ENCODE measurements at places on chromosomes 13 and 19.

DNA sequence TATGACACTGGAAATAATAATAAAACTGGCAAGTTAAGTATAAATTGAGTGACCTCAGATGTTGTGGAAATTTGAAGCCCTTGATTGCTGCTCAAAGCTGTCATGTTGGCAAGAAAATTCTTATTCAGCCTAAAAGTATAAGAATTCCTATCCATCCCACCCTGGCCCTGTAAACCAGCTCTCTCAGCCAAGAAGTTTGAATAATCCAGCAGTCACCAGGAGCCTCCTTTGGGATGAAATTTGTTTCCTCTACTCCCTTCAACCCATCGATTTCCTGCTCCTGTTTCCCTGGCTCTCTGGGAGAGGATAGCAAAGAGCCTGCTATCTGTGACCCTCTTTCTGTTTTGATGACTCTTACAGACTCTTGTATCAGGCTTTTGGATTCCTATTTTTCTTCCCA is 169.3 kb downstream of the LHFPL6 start:
- H3K27me3 ChIP-seq: no peaks in the 10 kb centered on the region
- no peaks in the 10 kb centered on the region for H3K4me1 ChIP-seq
- H3K36me3 ChIP-seq: no peaks in the 10 kb centered on the region
- no peak overlapping the region for H3K27ac ChIP-seq

DNA sequence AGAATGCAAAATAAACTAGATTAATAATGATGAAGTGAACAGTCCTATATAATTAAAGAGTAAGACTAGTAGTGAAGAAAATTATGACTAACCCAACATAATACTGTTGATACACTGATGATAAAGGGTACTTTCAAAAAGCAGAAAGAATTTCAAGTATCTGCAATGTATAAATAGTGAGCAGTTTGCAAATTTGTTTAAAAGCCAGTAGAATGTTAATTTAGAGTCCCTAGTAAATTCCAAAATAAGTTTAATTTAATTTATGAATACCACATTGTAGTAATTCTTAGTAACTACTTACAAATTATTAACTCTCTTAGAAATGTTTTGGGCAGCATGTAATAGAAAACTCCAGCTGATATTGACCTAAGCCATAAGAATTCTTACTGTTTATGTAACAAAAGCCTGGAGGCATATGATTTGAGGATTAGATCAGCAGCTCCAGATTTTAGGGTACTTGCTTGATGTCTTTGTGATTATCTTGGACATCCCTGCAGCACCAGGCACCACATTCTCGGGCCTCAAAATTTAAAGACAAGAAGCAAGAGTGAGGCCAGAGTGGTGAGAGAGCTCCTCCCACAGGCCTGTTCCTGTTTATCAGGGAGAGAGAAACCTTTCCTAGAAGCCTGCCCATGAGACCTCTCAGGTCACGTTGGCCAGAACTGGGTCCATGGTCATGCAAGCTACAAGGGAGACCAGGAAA is 67.6 kb upstream of the TDRD3 start:
- no peaks in the 10 kb centered on the region for H3K27me3 ChIP-seq
- no peak overlapping the region for H3K27ac ChIP-seq

DNA sequence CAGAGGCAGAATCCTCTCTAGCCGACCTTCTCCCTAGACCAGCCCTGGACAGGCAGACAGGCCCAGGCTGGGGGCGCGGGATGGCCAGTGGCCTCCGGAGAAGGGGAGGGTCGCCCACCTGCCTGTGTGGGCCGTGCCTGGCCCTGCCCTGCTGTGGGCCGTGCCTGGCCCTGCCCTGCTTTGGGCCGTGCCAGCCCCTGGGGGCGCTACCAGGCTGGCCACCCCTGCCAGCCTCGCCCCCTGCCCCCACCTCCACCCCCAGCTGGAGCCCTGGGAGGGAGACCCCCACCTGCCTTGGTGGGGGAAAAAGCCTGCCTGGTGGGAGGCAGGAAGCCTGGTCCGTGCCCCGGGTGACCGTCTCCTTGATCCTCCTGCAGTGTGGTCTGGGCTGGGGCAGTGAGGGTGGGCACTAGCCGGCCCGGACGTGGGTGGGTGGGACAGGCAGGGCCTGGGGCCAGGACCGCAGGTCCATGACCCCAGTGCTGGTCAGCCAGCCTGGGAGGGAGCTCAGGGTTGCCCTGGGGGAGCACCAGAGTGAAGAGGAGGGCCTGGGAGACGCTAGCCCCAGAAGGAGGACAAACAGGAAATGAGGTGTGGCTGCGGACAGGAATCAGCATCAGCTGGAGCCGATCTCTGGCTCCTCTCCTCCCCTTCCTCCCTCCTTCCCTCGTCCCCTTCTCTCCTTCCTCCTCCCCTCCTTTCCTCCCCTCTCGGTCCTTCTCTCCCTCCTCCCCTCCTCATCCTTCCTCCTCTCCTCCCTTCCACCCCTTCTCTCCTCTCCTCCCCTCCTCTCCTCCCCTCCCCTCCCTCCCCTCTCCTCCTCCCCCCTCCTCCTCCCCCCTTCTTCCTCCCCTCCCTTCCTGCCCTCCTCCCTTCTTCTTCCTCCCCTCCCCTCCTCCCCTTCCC is 5.1 kb upstream of the MKNK2 start:
- no peak for DNase-seq
- H3K4me1 ChIP-seq: peaks cover 86% of the 10 kb centered on the region
- peak overlapping the region; percentile 77 for H3K27ac ChIP-seq
- H3K27me3 ChIP-seq: no peaks in the 10 kb centered on the region
- H3K4me3 ChIP-seq: peak overlapping the region; percentile 16
- no peaks in the 10 kb centered on the region for H3K36me3 ChIP-seq

GRCh38 chr13:105787632-105788031 is 747.8 kb downstream of the EFNB2 start:
- no peak overlapping the region for H3K27ac ChIP-seq
- no peaks in the 10 kb centered on the region for H3K4me1 ChIP-seq
- DNase-seq: no peak
- no peaks in the 10 kb centered on the region for H3K27me3 ChIP-seq

DNA sequence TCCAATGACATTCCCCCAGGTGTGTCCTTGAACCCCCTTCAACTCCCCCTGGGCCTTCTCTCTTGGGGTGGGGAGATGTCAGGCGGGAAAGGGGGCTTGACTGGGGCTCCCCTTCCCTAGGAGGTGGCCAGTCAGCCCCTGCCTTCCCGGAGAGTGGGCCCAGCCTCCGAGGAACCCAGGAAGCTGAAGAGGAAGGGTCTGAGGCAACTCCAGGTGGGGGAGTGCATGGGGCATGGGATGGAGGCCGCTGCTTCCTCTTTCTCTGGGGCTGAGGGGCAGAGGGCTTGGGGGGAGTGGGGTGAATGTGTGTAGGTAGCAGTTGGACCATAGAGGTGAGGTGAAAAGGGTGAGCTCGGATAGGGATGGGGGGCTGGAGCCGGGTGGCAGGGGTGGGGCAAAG is 2.7 kb upstream of the INAFM1 start:
- H3K4me3 ChIP-seq: no peak overlapping the region
- H3K27ac ChIP-seq: no peak overlapping the region
- peaks cover 24% of the 10 kb centered on the region for H3K4me1 ChIP-seq
- H3K27me3 ChIP-seq: no peaks in the 10 kb centered on the region

GRCh38 chr19:1045247-1045603 is 5.3 kb downstream of the ABCA7 start:
- H3K27ac ChIP-seq: no peak overlapping the region
- no peak overlapping the region for H3K4me3 ChIP-seq
- DNase-seq: no peak
- H3K27me3 ChIP-seq: no peaks in the 10 kb centered on the region
- H3K36me3 ChIP-seq: peaks cover 50% of the 10 kb centered on the region

- H3K36me3 ChIP-seq: no peaks in the 10 kb centered on the region
- H3K4me3 ChIP-seq: no peak overlapping the region
- H3K27me3 ChIP-seq: no peaks in the 10 kb centered on the region
- no peak overlapping the region for H3K27ac ChIP-seq
- peaks cover 7% of the 10 kb centered on the region for H3K4me1 ChIP-seq
These were observed 289.5 kb downstream of the SHISA2 start for GRCh38 chr13:25762281-25762680.

DNA sequence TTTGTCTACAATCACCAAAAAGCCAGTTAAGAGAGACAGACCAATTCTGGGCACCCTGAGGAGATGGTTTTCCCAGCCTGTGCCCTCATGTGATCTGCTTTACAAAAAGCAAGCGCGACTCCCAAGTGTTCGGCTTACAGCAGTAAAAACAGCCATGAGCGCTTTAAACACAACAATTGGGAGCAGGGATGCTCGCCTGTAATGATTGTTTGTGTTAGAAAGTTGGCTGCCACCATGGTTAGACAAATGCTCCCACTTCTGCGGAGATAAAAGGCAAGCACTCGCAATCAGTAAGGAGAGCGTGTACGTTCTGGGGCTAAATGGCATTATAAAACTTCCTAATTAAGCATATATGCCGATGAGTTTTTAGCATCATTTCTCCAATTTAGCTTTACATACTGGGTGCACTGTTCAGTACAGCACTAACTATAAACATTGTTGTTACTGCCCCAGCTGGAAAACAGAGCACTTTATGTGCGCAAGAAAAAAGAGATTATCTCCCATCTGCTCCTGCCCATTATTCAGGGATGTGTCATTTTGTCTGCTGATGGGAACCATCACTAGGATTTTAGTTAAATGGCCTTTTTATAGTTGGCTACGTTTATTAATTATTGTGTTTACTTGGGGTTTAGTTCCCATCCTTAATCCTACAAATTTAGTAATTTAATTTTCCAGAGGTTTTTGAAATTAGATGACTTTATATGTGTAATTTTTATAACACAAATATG is 309.3 kb upstream of the MAB21L1 start:
- no peak overlapping the region for H3K4me3 ChIP-seq
- no peak for DNase-seq
- H3K27me3 ChIP-seq: no peaks in the 10 kb centered on the region
- no peaks in the 10 kb centered on the region for H3K36me3 ChIP-seq
- no peaks in the 10 kb centered on the region for H3K4me1 ChIP-seq

GRCh38 chr19:9885077-9885552 is 50.0 kb downstream of the PIN1 start:
- H3K27ac ChIP-seq: no peak overlapping the region
- no peaks in the 10 kb centered on the region for H3K36me3 ChIP-seq
- no peak overlapping the region for H3K4me3 ChIP-seq
- no peak for DNase-seq

- H3K36me3 ChIP-seq: no peaks in the 10 kb centered on the region
- no peaks in the 10 kb centered on the region for H3K27me3 ChIP-seq
- no peaks in the 10 kb centered on the region for H3K4me1 ChIP-seq
- no peak for DNase-seq
These were observed 1.1 kb downstream of the FUT3 start for GRCh38 chr19:5850189-5850588.

- H3K27ac ChIP-seq: no peak overlapping the region
- H3K4me1 ChIP-seq: no peaks in the 10 kb centered on the region
- H3K27me3 ChIP-seq: no peaks in the 10 kb centered on the region
- no peaks in the 10 kb centered on the region for H3K36me3 ChIP-seq
- no peak overlapping the region for H3K4me3 ChIP-seq
These were observed 302.1 kb downstream of the PCDH17 start for GRCh38 chr13:57933606-57934005.

DNA sequence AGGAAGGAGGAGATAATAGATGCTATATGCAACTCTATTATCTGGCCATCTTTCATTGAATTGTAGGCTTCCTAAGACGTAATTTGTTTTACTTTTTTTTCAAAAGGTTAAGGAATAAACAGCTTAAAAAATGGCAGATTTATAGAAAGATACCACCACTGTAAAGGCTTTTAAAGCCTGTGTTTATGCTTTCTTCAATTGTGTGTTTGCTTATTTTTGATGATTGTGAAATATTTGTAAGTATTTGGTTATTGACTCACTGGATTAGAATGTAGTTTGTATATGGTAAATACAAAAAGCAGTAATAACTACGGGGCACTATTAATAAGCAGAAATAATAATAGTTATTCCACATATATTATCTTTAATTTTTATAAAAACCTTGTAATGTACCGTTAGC is 437.9 kb downstream of the KLF5 start:
- H3K4me3 ChIP-seq: no peak overlapping the region
- no peaks in the 10 kb centered on the region for H3K4me1 ChIP-seq
- no peaks in the 10 kb centered on the region for H3K27me3 ChIP-seq

GRCh38 chr13:99505814-99506269 is 4.6 kb downstream of the TM9SF2 start:
- H3K36me3 ChIP-seq: peaks cover 25% of the 10 kb centered on the region
- DNase-seq: peak; percentile 59
- no peak overlapping the region for H3K27ac ChIP-seq
- no peaks in the 10 kb centered on the region for H3K27me3 ChIP-seq

- DNase-seq: no peak
- H3K36me3 ChIP-seq: peaks cover 4% of the 10 kb centered on the region
- H3K4me1 ChIP-seq: peaks cover 41% of the 10 kb centered on the region
- H3K4me3 ChIP-seq: peak overlapping the region; percentile 26
- H3K27ac ChIP-seq: peak overlapping the region; percentile 61
- no peaks in the 10 kb centered on the region for H3K27me3 ChIP-seq
These were observed 4.3 kb upstream of the ACP5 start for GRCh38 chr19:11581740-11582139.

GRCh38 chr19:3249408-3249807 is 24.9 kb downstream of the CELF5 start:
- no peak for DNase-seq
- H3K27ac ChIP-seq: no peak overlapping the region
- no peaks in the 10 kb centered on the region for H3K4me1 ChIP-seq
- peaks cover 3% of the 10 kb centered on the region for H3K27me3 ChIP-seq
- no peaks in the 10 kb centered on the region for H3K36me3 ChIP-seq

- H3K4me1 ChIP-seq: no peaks in the 10 kb centered on the region
- no peak overlapping the region for H3K27ac ChIP-seq
- H3K36me3 ChIP-seq: no peaks in the 10 kb centered on the region
- no peak overlapping the region for H3K4me3 ChIP-seq
These were observed 186.9 kb upstream of the OBI1 start for GRCh38 chr13:78845656-78846365.

- H3K4me3 ChIP-seq: no peak overlapping the region
- H3K27ac ChIP-seq: no peak overlapping the region
- DNase-seq: peak; percentile 74
- peaks cover 8% of the 10 kb centered on the region for H3K4me1 ChIP-seq
- H3K27me3 ChIP-seq: no peaks in the 10 kb centered on the region
- no peaks in the 10 kb centered on the region for H3K36me3 ChIP-seq
These were observed 44.1 kb upstream of the RANBP3 start for GRCh38 chr19:6021878-6022569.

GRCh38 chr13:83211301-83211700 is 671.0 kb downstream of the SLITRK1 start:
- H3K4me1 ChIP-seq: no peaks in the 10 kb centered on the region
- no peak overlapping the region for H3K27ac ChIP-seq
- no peak overlapping the region for H3K4me3 ChIP-seq

- H3K4me1 ChIP-seq: no peaks in the 10 kb centered on the region
- H3K36me3 ChIP-seq: peaks cover 40% of the 10 kb centered on the region
- H3K27me3 ChIP-seq: no peaks in the 10 kb centered on the region
- DNase-seq: no peak
- no peak overlapping the region for H3K4me3 ChIP-seq
These were observed 12.5 kb downstream of the ZNF611 start for GRCh38 chr19:52722062-52723003.

GRCh38 chr13:94646904-94647303 is 45.2 kb downstream of the GPR180 start:
- DNase-seq: no peak
- no peak overlapping the region for H3K27ac ChIP-seq
- H3K4me3 ChIP-seq: no peak overlapping the region
- H3K36me3 ChIP-seq: no peaks in the 10 kb centered on the region

Data from CD4-positive, alpha-beta T cell (primary cell).